ENCODE measurements at places on chromosomes 3 and 15.
A peak's percentile ranks its signal among the peaks of the same experiment; 100 is the strongest.

DNA sequence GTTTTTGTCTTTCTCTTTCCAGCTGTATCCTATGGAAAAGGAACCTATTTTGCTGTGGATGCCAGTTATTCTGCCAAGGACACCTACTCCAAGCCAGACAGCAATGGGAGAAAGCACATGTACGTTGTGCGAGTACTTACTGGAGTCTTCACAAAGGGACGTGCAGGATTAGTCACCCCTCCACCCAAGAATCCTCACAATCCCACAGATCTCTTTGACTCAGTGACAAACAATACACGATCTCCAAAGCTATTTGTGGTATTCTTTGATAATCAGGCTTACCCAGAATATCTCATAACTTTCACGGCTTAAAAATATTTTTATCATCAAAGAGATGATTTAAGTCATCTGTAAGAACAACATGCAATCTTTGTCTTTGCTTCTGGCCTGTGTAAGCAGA lies 44.9 kb upstream of the PARP14 start:
- DNase-seq = no peak

DNA sequence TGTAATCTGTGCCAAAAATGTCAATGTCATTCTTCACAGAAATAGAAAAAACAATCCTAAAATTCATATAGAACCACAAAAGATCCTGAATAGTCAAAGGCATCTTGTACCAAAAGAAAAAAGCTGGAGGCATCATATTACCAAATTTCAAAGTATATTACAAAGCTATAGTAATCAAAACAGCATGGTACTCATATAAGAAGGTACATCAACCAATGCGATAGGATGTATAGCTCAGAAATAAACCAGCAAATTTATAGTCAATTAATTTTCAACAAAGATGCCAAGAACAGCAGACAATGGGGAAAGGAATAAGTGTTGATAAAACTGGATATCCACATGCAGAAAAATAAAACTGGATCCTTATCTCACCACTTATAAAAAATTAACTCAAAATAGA lies 150.5 kb upstream of the PRICKLE2 start:
- no peak for DNase-seq

GRCh38 chr3:52536369-52537164 lies at the start of gene UQCC5:
UQCC5 (plus strand) TSS chr3:52536605; CDS start chr3:52536756, 151 bp downstream.
- DNase-seq = peak; percentile 94

- DNase-seq = no peak
Observed at GRCh38 chr15:92001307-92001706, 147.8 kb downstream of the SLCO3A1 start.

- no peak for DNase-seq
Observed at GRCh38 chr15:73711526-73711925, 27.3 kb downstream of the CD276 start.
